Amniotic epithelial cell (primary cell): ENCODE measurements at places on chromosomes 6 and 20.

GRCh38 chr6:30227242-30227722 lies 14.1 kb upstream of the TRIM26 start:
- no peak for DNase-seq

GRCh38 chr20:39092733-39093410 lies 130.7 kb downstream of the DHX35 start:
- DNase-seq = no peak

- DNase-seq = peak; percentile 71
These were observed 30.8 kb downstream of the IL20RA start for GRCh38 chr6:137013738-137014602.

DNA sequence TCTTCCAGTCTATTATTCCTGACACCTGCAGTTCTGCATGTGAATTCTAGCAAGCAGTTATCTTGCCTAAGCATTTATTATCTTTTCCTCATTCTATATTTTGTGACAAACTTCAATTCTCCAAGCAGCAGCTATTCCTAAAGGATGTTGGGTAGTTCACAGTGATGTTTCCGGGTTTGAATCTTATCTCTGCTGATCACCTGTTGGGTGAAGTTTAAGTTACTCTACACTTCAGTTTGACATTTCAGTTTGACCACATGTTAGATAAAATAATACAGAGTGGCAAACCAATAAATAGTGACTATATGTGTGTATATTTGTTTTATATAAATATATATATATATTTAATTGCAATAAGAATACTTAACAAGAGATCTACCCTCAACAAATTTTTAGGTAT lies 168.6 kb downstream of the ADGRG6 start:
- no peak for DNase-seq

- DNase-seq = no peak
These were observed 242.5 kb downstream of the ZFAND3 start for GRCh38 chr6:38062066-38062465.

DNA sequence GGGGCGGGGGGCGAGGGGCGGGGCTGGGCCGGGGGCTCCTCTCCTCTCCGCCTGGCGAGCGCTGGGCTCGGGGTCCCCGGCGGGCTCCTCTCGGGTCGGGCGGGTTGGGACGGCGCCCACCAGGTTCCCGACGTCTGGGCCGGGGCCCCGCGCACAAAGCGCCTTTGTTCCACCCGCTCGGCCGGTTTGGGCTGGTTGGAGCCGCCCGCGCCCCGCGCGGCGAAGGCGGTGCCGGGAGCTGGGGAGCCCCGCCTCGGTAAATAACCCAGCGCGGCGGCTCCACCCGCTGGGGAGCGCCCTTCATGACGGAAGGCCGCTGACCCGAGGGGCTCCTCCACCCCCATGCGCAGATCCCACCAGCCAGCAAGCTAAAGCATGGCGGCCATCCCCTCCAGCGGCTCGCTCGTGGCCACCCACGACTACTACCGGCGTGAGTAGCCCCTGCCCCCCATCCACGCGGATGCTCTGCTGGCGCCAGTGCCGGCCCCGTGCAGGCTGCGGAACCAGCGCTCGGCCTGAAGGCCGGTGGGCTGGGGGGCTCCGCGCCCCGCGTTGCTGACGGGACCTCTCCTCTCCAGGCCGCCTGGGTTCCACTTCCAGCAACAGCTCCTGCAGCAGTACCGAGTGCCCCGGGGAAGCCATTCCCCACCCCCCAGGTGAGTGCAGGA lies 503 bp downstream of the PPDPF start:
- peak; percentile 38 for DNase-seq

DNA sequence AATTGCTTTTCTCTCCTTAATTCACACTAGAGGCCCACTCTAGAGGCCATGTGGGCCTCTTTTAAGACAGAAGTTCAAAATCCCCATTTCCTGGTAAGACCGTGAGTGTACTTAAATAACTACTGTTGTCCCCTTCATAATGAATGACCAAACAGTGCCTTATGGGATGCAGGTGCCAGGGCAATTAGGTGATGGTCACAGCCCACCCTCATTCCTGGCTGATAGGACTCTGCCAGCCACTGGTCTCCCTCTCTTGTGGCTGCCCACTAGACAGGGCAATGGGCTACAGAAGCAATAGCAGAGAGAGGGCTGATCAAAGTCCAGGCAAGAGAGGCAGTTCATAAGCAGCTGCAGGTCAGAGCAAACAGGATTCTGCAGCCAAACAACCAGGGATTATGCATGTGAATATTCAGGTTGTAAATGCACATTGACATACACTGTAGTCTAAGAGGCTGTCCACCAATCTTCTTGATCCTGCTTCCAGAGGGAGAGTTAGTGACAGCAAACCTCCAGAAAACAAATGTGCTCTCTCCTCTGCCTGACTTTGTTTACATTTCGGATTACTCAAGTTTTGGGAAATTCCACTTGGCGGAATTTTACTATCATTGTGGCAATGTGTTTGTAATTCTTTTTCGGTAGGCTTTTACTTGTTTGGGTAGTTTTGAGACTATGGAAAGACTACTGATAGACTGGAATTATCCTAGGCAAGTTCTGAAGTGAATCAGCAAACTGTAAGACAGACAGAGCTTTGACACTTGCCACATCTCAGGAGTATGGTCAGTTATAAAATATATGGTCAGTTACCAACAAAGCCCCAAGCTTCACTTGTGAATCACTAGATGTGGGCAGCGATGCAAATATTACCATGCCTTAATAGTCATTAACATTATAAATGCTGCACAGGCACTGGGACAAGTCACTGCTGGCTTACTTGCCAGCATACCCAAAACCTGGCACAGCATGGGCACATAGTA lies 12.8 kb downstream of the PTPRK start:
- DNase-seq = peak; percentile 75

DNA sequence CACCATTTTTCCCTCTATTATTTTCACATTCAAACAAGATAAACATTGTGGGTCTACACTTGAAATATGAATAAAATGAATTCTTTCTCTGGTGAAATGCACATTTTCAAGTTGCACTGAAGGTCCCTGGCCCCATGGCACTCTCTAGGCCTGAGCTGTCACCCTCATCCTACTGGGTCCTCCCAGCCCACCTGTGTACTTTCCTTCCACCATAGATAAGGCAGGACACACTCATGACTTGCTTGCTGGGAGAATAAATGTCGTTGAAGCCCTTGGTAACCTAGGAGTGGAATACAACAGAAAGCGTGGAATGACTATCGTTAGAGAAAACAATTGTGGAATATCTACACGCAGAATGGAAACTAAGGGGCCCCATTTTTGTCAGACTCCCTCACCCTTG lies 101.0 kb upstream of the QKI start:
- no peak for DNase-seq

DNA sequence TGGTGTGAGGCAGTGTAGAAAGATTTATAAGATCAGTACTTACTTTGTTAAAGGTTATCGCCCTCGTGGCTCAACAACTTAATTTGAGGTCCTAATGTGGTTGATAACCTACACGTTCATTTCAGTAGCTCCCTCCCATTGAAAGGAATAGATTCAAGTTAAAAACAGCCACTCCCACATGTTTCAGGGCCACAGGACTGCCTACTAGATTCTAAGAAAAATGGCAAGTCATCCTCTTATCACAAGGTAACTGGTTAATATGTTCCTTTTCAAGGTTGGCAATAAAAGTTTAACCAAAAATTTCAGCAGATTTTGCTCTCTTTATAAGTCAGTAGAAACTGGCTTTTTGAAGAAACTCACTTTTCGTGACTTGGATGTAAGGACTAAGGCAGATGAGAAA lies 17.1 kb downstream of the GSTA2 start:
- no peak for DNase-seq

DNA sequence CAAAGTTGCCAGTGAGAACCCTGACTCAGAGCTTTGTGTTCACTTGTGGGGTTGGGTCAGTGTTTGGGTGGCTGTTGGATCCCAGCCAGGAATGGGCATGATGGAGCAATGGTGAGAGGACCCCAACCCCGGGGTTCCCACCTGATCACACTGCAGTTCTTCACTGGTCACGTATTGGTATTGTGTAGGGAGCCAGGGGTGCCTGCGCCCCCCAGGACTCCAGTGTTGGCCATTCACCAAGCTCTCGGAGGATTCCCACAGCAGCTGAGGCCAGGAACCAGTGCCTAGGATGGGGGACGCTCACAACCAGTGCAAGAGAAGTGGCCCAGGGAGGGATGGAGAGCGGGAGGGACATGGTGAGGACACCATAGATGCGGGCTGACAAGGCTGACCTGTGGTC lies 207.2 kb downstream of the CDH4 start:
- DNase-seq = no peak

DNA sequence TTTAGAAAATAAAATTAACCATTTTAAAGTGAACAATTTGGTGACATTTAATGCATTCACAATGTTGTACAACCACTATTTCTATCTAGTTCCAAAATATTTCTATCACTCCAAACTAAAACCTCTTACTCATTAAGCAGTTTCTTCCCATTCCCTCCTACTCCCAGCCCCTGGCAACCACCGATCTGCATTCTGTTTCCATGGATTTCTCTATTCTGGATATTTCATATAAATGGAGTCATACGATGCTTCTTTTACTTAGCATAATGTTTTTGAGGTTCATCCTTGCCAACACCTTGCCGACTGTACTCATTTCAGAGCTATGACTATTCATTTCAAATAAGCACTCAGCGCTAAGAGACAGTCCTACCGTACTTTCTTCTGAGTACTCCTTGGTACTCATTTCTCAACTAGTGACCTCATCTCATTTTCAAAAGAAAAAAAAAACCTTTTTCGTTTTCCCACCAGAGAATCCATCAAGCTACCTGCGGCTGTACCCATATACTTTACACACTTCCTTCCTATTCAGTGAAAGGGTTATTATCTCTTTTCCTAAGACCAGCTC lies 259.2 kb downstream of the UTRN start:
- DNase-seq = no peak

GRCh38 chr20:63345328-63346100 lies 15.6 kb downstream of the CHRNA4 start:
- no peak for DNase-seq

GRCh38 chr6:108083349-108083748 lies 8.8 kb upstream of the OSTM1 start:
- peak; percentile 25 for DNase-seq

GRCh38 chr20:62405108-62405980 lies 1.7 kb downstream of the CABLES2 start:
- DNase-seq = peak; percentile 59

DNA sequence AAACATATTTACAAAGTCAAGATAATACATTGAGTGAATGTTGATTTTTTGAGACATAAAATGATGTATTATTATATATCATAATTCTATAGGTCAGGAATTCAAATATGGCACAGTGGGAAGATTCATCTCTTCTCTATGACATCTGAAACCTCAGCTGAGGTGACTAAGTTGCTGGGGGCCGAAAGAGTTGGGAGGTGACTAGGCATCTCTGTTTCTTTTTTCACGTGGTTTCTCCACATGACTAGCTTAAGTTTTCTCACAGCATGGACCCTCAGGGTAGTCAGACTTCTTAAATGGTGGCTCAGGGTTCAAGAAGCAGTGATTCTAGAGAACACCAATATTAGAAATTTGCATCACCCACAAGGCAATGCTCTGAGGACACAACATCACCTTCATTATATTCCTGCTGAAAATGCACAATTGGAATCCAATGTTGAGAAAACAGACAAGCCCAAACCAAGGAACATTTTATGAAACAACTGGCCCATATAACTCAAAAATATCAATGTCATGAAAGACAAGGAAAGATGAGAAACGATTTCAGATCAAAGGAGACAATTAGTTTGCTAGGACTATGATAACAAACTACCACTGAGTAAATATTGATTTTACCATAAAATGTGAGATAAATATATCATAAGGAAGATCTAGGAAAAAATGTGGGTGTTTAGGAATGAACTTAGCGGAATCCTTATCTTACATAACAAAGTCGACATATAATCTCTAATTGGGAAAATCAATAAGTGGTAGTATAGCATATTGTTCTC lies 273.3 kb upstream of the IRAK1BP1 start:
- DNase-seq = no peak

GRCh38 chr6:1575210-1576041 lies 34.3 kb upstream of the FOXC1 start:
- DNase-seq = no peak

DNA sequence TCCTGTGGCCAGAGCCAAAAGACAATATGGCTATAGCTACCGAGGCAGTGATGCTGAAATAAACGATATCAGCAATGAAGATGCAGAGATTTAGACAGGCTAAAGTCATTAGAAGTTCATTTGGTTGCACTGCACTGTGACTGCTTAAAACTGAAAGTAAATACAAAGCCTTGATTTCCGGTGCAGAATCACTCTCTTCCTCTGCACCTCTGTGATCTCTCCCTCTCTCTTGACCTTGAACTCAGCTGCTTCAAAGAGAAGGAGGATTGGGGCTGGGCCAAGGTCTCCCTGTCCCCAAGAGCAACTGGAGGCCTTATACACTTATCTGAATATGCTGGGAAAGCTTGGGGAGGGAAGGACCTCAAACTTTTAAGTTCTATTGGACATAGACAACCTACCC lies 34.6 kb upstream of the SPACA1 start:
- no peak for DNase-seq

GRCh38 chr6:166952121-166952520 lies 4.2 kb downstream of the RNASET2 start:
- DNase-seq = no peak

DNA sequence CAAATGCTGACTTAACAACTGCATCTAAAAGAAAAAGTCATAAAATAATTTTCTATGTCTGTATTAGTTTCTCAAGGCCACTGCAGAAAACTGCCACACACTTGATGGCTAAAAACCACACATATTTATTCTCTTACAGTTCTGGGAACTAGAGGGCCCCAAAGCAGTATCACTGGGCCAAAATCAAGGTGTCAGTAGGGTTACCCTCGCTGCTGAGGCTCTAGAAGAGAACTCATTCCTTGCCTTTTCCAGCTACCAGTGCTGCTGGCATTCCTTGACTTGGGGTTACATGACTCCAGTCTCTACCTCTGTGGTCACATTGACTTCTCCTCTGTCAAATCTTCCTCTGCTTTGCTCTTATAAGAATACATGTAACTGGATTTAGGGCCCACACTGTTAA lies 124.6 kb upstream of the THEMIS start:
- DNase-seq = no peak

DNA sequence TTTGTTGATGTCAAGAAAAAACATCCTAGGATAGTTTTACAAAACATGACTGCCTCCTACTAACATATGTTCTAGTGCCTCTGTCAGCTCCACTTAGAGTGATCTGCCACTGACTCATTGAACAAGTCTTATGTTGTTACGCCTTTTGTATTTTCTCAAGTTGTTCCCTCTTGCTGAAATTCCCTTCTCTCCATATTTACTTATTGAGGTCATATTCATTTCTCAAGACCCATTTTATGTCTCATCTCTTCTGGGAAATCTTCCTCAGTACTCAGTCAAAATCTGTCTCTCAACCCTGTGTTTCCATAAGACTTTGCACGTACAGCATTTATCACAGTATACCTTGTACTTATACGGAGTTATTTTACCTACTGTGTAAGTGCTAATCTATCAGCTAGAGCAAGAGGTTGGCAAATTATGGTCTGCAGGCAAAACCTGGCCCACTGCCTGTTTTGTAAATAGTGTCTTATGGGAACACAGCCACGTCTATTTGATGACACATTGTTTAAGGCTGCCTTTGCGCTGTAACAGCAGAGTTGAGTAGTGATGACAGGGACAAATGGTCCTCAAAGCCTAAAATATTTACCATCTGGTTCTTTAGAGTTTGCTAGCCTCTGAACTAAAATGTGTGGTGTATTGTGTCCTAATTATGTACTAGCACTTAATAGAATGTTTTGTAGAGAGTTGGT lies 83.4 kb downstream of the ADGRB3 start:
- peak; percentile 0 for DNase-seq

GRCh38 chr20:22770241-22770800 lies 185.9 kb upstream of the FOXA2 start:
- DNase-seq = no peak

GRCh38 chr6:157571269-157571668 lies 190.3 kb downstream of the ZDHHC14 start:
- DNase-seq = no peak
